GM23338 (cell line): ENCODE measurements at places on chromosomes 6 and 20. TPM values are rescaled to one million over a fixed set of nuclear protein-coding genes. Genes with fewer than 3 reads are reported as not detected.
A peak's percentile ranks its signal among the peaks of the same experiment; 100 is the strongest.

OARD1 gene
- total RNA-seq = 25.9 and 33.1 TPM in 2 replicates

LPIN3 gene
- total RNA-seq = 8.4 and 9.7 TPM in 2 replicates

PTPN1 gene
- 26.2 and 26.4 TPM in 2 replicates for total RNA-seq

- H3K4me3 ChIP-seq = no peak overlapping the region
- H3K4me1 ChIP-seq = peaks cover 30% of the 10 kb centered on the region
- no peaks in the 10 kb centered on the region for H3K36me3 ChIP-seq
- DNase-seq = no peak
- no peak overlapping the region for H3K27ac ChIP-seq
Observed at GRCh38 chr6:105184921-105185320, 5.1 kb upstream of the POPDC3 start.

DNA sequence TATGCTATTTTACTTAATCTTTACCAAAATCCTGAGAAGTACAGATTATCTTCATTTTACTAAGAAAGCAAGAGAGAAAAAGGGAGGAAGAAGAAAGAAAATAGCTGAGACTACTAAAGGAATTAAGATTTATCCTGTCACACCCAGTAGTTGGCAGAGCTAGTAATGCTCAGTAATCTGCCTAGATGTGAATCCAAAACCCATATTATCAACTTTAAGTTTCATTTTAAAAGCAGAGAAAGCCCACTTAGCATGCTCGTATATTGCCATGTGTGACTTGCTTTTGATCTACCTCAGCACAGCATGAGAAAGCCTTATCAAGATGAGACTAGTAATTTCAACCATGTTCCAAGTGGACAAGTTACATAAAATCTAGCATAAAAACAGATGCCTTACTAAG lies 451.5 kb downstream of the TENT5A start:
- H3K27me3 ChIP-seq = no peaks in the 10 kb centered on the region
- no peaks in the 10 kb centered on the region for H3K36me3 ChIP-seq
- H3K4me1 ChIP-seq = no peaks in the 10 kb centered on the region; the same call in 1 of the 2 replicates
- no peak overlapping the region for H3K4me3 ChIP-seq
- no peak for DNase-seq

DNA sequence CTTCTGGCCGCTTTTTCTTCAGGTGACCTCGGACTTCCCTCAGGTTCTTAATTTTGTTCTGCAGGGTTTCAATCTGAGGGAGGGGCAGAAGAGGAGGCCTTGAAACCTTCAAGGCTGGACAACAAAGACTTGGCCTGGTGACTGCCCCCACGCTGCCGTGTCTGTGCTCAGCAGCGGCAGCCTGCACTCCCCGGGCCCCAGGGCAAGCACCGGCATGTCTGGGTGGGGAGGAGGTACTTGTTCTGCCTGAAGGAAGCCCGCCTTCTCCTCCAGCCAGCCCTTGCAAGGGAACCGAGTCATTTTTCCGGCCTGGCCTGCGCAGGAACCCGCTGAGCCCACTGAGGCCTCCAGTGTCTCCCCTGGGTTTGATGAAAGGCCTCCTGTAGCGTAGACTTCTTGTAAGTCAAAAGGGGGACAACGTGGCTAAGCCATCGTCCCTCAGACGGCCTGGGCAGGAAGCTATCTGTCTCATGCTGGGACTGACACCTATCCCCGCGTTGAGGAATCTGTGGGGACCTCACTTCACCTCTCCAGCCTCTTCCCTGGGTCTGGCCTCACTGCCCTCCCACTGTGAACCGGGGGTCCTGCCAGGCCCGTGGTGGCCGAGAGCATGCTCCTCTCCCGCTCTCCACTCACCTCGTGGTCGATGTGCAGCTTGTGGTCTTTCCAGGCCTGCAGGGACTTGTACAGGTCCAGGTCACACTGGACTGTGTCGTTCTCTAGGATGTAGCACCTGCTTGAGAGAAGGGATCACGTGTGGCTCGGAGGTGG lies 119.9 kb downstream of the SULF2 start:
- H3K27me3 ChIP-seq = no peaks in the 10 kb centered on the region
- DNase-seq = no peak
- no peak overlapping the region for H3K27ac ChIP-seq
- H3K4me1 ChIP-seq = peaks cover 9% of the 10 kb centered on the region; the same call in 1 of the 2 replicates
- no peaks in the 10 kb centered on the region; the same call in 1 of the 2 replicates for H3K36me3 ChIP-seq
- H3K4me3 ChIP-seq = no peak overlapping the region

GRCh38 chr20:48706710-48707365 lies 121.0 kb downstream of the PREX1 start:
- DNase-seq = peak; percentile 31
- no peaks in the 10 kb centered on the region for H3K27me3 ChIP-seq
- no peaks in the 10 kb centered on the region for H3K36me3 ChIP-seq
- H3K27ac ChIP-seq = no peak overlapping the region
- H3K4me1 ChIP-seq = no peaks in the 10 kb centered on the region

DNA sequence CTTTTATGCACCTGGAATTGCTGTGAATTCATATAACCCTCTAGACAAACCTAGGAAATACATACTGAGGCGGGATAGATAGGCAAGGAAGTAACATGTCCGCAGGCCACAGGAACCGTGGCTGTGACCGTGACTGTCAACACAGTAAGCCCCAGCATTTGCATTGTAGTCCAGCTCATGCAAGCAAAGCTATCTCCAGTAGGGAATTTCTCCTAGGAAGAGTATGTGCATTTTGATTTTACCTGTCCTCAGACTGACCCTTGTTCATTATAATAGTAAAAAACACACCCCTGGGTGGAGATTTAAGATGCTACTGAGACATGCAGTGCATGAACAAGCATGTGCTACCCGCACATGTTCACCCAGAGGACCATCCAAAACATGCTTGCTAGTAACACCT lies 30.5 kb upstream of the RIMS4 start:
- no peak overlapping the region for H3K27ac ChIP-seq
- no peak overlapping the region for H3K4me3 ChIP-seq
- no peaks in the 10 kb centered on the region for H3K36me3 ChIP-seq
- H3K4me1 ChIP-seq = peaks cover 7% of the 10 kb centered on the region

DNA sequence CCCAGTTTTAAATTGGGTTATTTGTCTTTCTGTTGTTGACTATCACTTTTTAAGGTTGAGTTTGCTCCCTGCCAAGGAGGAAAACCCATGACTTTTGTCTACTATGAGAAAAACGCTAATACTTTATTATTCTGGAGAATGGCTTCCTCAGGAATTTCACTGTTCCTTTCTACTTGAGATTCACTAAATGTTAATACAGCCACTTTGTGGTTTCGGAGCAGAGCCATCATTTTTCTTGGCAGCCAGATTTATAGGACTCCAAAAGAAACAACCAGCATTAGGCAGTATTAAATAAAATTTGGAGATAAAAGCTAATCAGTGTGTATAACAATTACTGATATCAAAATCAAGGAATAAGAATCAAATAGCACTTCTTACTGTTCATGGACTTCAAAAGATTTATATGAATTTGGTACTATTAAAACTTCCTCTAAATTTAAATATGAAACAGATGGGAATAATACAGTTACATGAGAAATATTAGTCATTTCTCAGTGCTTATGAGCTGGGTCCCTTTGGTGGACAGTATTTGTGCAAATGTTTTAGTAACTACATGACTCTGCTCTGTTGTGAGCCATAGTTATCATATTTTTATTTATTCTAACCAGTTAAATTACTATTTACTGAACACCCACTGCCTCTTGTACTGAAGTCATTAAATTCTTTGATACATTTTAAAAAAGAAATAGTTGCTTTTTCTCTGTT lies 64.1 kb upstream of the FBXO30 start:
- no peaks in the 10 kb centered on the region for H3K27me3 ChIP-seq
- H3K27ac ChIP-seq = no peak overlapping the region; the same call in 1 of the 2 replicates
- H3K4me3 ChIP-seq = no peak overlapping the region
- DNase-seq = no peak
- H3K36me3 ChIP-seq = no peaks in the 10 kb centered on the region

GRCh38 chr20:49792006-49792405 lies 20.6 kb upstream of the SLC9A8 start:
- no peak overlapping the region for H3K4me3 ChIP-seq
- no peaks in the 10 kb centered on the region for H3K4me1 ChIP-seq
- H3K27me3 ChIP-seq = no peaks in the 10 kb centered on the region
- no peak for DNase-seq
- no peak overlapping the region for H3K27ac ChIP-seq

DNA sequence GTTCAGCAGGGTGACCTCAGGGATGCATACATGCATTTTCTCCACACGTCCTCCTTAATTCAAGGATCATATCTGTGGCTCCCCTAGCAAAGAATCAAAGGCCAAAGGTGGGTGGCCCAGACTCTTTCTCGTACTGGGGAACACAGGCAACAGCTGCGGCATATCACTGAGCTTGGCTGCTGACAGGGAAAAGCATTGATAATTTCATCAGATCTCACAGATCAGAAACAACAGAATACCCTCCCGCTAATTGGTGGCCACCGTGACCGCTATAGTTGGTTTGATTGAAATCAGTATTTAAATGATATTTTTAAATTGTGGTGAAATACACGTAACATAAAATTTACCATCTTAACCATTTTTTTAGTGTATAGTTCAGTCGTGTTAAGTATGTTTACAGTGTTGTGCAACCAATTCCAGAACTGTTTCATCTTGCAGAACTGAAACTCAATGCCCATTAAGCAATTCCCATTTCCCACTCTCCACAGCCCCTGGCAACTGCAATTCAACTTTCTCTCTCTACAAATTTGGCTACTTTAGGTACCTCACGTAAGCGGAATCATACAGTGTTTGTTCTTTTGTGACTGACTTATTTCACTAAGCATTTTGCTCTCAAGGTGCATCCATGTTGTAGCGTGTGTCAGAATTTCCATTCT lies 74.7 kb upstream of the TMEM170B start:
- H3K27ac ChIP-seq = no peak overlapping the region
- no peaks in the 10 kb centered on the region for H3K36me3 ChIP-seq
- no peak overlapping the region for H3K4me3 ChIP-seq
- no peak for DNase-seq

GRCh38 chr6:57307850-57308249 lies 9.6 kb upstream of the PRIM2 start:
- H3K36me3 ChIP-seq = no peaks in the 10 kb centered on the region
- H3K4me1 ChIP-seq = no peaks in the 10 kb centered on the region
- DNase-seq = no peak
- H3K4me3 ChIP-seq = no peak overlapping the region
- no peak overlapping the region for H3K27ac ChIP-seq

DNA sequence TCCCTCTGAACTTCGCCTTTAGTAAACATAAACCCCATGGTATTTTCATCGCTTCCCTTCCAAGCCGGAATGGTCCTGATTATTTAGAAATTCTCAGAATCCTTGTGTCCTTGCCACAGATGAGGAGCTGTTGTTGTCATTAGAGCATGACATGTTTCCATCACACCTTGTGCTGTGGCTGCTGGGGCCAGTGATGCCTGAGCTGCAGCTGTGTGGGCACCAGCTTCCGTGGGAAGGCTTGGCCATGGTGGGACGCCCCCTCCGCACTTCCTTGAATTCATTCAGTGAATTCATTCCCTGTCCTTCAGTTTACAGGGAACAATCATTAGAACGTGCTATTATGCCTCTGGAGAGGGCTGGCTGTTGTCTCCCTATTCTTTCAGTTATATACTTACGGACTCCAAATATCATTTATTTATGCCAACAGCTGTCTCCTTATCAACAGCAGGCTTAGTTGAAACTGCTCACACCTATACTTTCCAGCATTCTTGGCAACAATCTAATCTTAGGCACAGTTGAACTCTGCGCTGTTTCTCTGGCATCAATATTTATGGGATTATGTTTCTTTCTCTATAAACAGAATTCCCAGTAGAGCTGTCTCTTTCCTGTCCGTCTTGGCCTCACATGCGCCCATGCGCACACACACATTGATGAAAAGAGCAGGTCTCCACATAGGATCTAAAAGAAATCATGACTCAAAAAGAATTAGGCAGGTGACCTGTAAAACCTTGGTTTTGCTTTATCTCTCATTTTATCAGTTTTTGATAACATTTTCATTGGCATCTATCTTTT lies 9.0 kb downstream of the ADGRF1 start:
- H3K36me3 ChIP-seq = no peaks in the 10 kb centered on the region
- H3K4me3 ChIP-seq = no peak overlapping the region
- H3K4me1 ChIP-seq = peaks cover 13% of the 10 kb centered on the region; the same call in 1 of the 2 replicates
- no peak overlapping the region for H3K27ac ChIP-seq

- H3K4me3 ChIP-seq = no peak overlapping the region
- no peak for DNase-seq
- H3K27me3 ChIP-seq = no peaks in the 10 kb centered on the region
- H3K36me3 ChIP-seq = no peaks in the 10 kb centered on the region
- no peak overlapping the region for H3K27ac ChIP-seq
- H3K4me1 ChIP-seq = no peaks in the 10 kb centered on the region; the same call in 1 of the 2 replicates
Observed at GRCh38 chr6:107816818-107817217, 7.3 kb downstream of the SCML4 start.

DNA sequence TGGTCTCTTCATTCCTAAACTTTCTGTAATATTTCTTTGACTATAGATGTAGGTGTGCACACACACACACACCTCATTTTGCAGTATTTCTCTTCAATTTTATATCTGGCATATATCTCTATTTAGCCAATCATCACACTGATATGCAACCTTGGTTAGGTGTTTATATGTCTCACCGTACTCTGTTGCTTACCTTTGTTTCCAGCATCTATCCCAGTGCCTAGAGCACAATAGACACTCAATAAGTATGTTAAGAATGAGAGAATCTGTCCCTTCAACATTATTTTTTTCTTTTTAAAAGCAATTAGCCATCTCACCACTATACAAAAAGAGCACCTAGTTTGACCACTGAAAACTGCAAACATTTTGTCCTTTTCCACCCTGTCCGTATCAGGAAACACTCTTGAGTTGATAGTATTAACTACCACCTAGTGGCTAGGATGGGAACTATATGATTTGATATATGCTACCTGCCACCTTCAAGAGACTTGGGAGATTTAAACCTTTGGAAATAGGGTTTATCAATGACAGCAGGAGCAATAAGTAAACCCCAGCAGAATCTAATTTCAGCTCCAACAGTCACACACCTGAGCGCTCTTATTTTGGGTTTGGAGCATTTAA lies 48.7 kb upstream of the RSPO3 start:
- H3K4me3 ChIP-seq = no peak overlapping the region
- no peak overlapping the region for H3K27ac ChIP-seq
- peak; percentile 75 for DNase-seq
- no peaks in the 10 kb centered on the region for H3K36me3 ChIP-seq

DNA sequence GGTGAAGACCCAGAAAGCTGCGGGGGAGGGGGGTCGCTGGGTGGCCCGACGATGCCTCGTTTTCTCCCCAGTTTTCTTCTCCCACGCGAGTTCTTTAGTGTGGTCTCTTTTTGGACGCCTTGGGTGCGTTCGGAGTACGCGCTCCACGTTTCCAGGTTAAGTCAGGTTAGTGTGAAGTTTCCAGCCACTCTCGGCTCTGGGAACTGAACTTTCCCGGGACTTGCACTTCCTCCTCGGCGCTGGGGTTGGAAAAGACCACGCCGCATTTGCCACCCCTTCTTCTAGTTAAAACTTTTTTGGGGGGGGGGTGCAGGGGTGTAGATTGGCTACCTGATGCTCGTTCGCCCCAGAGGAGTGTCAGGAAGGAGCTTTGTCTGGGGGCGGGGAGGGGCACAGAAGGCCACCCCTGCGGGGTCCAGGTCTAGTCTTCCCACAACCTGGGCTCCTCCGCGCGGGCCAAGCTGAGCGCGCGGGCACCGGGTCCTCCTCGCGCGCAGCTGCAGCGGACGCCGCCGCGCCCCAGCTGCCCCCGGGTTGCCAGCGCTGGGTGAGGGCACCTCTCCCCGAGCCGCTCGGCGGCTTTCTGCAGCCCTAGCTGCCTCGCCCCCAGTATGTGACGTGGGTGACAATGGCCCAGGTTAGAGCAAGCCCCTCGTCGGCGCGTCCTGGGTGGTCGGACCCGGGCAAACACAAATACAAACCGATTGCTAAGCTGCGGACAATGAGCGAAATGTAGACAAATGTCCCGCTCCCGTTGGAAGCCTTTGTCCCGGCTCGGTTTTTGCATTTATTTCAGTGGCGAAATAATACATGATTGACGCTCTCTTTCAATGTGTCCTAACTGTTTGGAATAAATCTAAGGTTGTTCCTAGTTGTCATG lies 1.7 kb upstream of the NKX2-2 start:
- H3K4me1 ChIP-seq = peaks cover 73% of the 10 kb centered on the region
- no peak overlapping the region for H3K27ac ChIP-seq
- H3K4me3 ChIP-seq = peak overlapping the region; percentile 56
- no peaks in the 10 kb centered on the region for H3K36me3 ChIP-seq
- peaks cover 91% of the 10 kb centered on the region for H3K27me3 ChIP-seq
- DNase-seq = peak; percentile 75
